ENCODE measurements at places on chromosomes 5 and 9.

DNA sequence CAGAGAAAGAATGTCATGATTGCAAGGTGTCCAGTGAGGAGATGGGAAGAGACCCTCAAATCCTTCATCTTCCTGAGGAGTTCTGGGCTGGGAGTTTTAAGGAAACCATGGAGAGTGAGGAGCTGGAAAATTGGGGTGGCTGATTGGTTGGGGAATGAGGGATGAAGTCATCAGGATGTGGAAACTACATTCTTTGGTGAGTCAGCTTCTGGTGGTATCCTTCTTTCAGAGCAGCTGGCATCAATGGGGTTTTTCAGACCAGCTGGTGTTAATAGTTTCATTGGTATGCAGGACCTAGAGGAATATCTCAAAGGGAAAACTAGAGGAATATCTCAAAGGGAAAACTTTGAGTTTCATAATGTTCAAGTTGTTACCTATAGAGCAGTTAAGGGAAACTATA, 45.2 kb downstream of the RNF180 start:
- no peak for DNase-seq

DNA sequence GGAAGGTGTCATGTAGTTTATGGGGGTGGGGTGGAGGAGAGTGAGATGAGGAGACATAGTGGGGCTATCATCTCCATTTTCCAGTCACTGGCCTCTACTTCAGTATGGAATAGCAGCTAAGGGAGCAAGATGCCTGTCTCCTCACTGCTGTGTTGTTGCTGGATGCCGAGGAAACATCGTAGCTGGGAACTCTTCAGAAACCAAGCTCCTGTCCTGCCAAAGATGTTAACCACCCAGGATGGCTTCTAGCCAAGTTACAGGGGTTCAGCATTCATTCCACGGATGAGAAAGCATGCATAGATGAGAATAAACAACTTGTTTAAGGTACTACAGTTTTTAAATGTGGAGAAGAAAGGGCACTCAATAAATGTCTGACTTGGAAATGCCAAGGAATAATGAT, 226.5 kb downstream of the ASTN2 start:
- DNase-seq: no peak

DNA sequence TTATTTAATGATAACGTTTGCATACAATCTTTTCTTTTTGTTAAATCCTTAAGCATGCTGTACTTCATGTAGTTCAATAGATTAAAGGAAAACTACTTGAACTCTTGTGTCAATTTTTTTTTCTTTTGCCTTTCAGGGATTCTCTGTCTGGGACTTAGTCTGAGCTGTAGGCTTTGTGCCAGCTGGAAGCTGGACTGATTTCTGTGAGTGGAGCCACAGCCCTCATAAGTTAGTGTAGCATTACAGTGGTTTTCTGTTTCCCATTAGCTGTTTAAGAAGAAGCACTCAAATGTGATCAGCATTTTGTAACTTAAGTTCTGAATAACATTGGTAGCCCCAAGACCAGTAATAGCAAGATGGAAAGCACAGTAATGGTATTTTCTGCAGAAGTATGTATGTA, 330.6 kb upstream of the MEF2C start:
- no peak for DNase-seq

GRCh38 chr5:66169534-66169933, 25.4 kb downstream of the SREK1 start:
- no peak for DNase-seq

DNA sequence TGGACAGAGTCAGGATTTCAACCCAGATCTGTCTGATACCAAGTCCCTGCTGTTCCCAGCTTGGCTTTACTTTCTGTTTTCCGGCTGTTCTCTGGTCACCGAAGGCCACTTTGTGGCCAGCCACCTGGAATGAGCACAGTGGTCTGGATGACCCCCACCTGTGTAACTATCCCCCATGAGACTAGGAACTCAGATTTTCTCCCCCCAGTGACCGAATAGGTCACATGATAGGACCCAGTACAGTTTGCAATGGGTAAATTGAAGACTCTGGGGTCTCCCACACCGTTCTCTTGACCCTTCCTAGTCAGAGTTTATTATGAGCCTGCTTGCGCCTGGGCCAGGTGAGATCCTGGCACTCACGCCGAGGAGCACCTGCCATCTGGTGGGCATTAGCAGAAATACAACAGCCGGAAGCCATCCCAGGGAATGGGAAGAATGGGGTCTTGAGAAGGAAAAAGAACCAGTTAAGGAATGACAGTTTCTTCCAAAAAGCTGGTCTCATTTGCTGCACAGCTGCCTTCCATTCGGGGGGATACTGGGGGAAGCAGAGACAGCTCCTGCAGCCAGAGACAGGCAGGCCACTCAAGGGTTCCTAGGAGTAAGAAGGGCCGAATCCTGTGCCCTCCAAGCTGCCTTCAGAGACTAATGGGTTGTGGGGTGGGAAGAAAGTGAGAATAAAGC, 7.1 kb downstream of the PHYHD1 start:
- peak; percentile 22 for DNase-seq

- DNase-seq: no peak
These were observed 149.9 kb upstream of the HMHB1 start for GRCh38 chr5:143662020-143662419.

- DNase-seq: peak; percentile 5
These were observed 6.2 kb upstream of the VPS13A start for GRCh38 chr9:77170991-77171699.

- DNase-seq: no peak
These were observed 53.0 kb upstream of the SMARCA2 start for GRCh38 chr9:1962122-1962521.

DNA sequence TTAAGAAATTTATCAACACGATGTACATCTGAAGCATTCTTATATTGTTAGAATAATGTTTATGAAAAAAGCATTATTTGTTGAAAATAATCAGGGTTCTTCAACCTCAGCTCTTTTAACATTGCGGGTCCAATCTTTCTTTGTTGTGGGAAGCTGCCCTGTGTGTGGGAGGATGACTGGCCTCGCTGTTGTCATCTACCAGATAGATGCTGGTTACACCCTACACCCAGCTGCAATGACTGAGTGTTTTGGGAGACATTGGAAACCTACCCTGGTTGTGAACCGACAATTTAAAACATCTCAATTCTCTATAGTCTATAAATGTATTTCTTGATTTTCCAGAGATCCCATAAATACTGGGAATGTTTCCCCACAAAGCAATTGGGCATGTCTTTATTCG, 794.2 kb upstream of the CDH10 start:
- no peak for DNase-seq

GRCh38 chr9:121974421-121974820, 118.7 kb downstream of the TTLL11 start:
- no peak for DNase-seq

GRCh38 chr5:159184236-159184635, 25.1 kb downstream of the RNF145 start:
- no peak for DNase-seq

GRCh38 chr9:23821375-23822181, 4.5 kb downstream of the ELAVL2 start:
- DNase-seq: no peak

DNA sequence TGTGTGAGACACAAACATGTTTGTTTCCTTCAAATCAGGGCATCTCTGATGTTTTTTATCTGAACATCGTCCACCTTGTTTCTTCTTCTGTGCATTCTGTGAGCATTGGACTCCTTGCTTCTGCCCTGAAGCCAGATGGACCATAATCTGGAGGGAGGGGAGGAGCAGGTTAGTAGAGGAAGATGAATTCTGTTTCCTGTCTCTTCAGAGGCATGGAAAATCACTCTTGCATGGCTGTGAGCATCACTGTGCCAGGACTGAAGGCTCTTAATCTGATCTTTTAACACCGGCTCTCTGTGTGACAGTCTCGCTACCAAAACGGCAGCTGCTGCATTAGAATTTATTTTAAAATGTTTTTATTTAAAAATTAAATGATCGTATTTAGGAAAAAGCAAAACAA, 43.3 kb downstream of the TLE4 start:
- no peak for DNase-seq

GRCh38 chr5:88116396-88116795, 152.2 kb downstream of the TMEM161B start:
- DNase-seq: no peak

- DNase-seq: no peak
These were observed 567.1 kb downstream of the CSNK1G3 start for GRCh38 chr5:124079062-124079461.

DNA sequence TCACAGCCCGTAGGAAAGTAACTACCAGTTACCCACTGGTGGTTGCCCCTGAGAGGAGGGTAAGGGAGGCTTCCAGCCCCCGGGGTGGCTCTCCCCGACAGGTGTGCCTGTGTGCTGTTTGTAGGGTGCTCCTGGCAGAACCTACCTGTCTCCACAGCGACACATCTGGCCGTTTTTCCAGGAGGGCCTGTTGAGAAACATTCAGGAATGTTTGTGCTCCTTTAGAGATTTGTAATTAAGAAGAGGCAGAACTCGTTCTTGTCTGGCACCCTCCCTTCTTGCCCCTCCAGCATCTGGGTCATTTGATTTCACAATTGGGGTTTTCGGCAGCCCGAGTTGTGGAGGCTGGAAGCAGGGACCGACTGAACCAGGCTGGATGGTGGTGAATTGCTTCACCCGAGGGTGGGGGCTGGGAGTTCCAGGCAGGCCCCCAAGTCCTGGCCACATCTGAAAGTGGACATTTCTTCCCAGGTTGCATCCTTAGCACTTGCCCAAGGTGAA, 74.2 kb downstream of the WWC1 start:
- DNase-seq: no peak

GRCh38 chr5:133412661-133413060, 199.7 kb downstream of the FSTL4 start:
- DNase-seq: no peak

GRCh38 chr5:121805911-121806310, 45.8 kb upstream of the FTMT start:
- no peak for DNase-seq
